Stimulated activated CD8-positive, alpha-beta memory T cell treated with anti-CD3 and anti-CD28 coated beads, Interleukin-7, amount 100 ng/mL, for 24 hours (primary cell): ENCODE measurements at places on chromosomes 3 and 15.

GRCh38 chr15:95987886-95988573, 342.5 kb upstream of the NR2F2 start:
- DNase-seq, result no peak

DNA sequence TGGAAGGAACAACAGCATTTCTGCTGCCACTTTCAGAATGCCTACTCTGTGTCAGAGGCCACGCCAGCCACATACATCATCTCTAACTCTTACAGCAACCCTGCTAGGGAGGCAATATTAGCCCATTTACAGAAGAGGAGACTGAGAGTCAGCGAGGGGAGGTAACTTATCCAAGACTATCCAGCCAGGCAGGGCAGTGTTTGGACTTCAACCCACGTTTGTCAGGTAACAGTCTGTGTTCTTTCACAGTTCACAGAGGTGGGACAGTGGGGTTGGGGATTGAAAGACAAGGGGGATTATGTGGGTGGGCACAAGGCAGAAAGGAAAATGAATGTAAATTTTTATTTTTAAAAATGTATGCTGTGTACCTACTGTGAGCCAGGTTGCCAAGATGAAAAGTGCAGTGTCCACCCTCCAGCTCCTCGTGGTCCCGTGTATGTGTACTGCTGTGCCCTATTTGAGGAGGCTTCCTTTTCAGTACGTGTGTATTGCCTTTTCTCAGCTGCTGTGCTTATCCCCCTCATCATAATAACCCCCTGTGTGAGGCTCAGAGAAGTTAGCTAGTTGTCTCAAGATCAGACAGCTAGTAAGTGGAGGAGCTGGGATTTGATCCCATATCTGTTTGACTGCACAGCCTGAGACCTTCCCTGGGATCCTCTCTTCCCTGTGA, 16.5 kb upstream of the ATP2B2 start:
- DNase-seq, result no peak

GRCh38 chr3:63931290-63931689, 19.1 kb upstream of the SCAANT1 start:
- no peak for DNase-seq

DNA sequence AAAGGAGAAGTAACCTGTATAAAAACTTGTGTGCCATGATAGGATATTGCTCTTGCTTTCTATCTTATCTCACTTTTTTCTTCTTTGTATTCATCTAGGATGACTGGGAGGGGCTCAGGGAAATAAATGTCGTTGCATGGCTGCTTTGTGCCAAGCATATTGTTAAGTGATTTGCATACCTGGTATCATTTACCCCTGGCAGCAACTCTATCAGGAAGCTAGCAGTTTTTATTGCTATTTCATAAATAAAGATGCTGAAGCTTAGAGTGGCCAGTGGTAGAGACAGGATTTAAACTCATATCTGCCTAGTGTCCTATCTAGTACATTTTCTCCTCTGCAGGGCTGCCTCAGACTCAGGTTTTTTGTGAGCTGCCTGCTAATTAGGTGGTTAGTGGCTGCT, 253.3 kb downstream of the PTPRG start:
- DNase-seq, result no peak

- DNase-seq, result no peak
Measured at GRCh38 chr3:189947948-189948723, 172.6 kb downstream of the P3H2 start.

- DNase-seq, result no peak
Measured at GRCh38 chr3:78832785-78833204, 935.0 kb downstream of the ROBO1 start.

- no peak for DNase-seq
Measured at GRCh38 chr15:31523655-31524049, 197.0 kb downstream of the KLF13 start.

- DNase-seq, result no peak
Measured at GRCh38 chr3:100775669-100776068, 66.4 kb downstream of the TFG start.
